Right ventricle myocardium superior (tissue), 1 donor: ENCODE measurements at places on chromosomes 11 and 22.

GRCh38 chr11:94445641-94446040 lies 44.4 kb upstream of the GPR83 start:
- DNase-seq: no peak

DNA sequence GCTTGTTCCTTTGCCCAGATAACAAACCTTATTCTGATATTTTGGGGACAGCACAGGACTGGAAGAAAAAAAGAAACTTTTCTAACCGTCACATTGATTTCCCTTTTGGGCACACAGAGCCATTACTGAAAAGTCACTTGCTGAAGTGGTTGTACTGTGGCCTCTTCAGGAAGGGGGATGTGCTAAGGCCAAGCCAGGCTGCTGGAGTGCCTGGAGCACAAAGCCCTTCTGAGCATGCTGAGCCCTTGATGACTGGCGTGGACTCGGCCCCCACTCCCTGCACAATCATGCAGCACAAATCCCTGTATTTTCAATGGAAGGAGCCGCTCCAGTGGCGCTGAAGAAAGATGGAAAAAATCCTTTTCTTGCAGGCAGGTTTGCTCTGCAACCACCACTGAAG lies 164.2 kb downstream of the NTM start:
- DNase-seq: no peak

DNA sequence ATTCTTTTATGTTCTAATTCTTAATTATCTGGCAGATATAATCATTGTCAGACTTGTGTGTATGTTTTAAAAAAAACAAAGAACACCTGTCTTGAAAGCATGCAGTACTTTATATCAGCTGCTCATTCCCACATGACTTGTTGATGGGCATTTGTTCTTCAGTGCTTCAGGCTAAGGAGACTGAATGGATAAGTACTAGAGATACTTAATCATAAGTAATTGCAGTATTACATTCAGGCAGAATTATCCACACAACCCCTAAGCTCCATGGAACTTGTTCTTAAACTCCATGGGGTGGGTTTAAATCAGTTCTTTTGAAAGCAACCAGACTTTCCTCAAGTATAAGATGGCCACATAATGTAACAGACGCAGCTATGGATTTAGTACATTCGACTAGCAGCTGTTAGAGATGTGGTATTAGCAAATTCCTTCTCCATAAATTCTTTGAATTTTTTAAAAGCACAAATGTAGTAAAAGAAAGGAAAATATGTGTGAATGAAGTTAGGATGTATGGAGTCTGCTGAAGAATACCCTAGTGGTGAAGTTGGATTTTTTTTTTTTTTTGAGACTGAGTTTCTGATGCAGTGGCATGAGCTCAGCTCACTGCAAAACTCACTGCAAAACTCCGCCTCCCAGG lies 3.0 kb downstream of the JAM3 start:
- no peak for DNase-seq

GRCh38 chr11:112958670-112959069 lies 2.5 kb upstream of the NCAM1 start:
- no peak for DNase-seq

DNA sequence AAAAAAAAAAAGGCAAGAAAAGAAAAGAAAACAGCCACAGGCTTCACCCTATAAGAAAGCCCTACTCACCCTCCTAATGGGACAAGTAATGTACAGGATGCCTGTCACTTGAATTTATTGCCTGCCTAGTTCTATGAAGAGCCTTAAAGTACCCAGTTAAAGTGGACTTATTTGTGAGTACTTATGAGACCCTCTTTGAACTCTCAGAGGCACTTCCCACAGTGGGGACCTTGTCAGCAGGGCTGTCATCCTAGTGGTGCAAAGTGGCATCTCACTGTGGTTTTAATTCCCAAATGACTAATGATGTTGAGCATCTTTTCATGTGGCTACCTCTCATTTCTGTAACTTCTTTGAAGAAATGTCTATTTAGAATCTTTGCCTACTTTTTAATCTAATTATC lies 41.8 kb upstream of the BARX2 start:
- no peak for DNase-seq

DNA sequence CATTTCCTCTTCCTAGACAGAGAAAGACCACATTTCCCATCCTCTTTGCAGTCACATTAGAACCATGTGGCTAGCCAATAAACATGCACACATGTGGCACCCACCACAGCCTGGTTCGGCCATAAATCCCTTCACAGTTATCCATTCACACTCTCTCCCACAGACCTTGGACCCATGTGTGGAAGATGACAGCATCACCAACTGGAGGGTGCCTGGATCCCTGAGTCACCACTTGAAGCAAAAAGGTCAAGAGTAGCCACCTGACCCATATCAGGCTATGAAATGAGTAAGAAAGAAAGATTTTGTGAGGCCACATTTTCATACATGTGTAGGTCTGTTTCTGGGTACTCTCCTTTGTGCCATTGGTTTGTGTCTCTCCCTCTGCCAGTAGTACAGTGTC lies 9.0 kb upstream of the TMEM121B start:
- DNase-seq: no peak
